H9 (cell line): ENCODE measurements at places on chromosomes 3 and 15. TPM values are rescaled to one million over a fixed set of nuclear protein-coding genes. Genes with fewer than 3 reads are reported as not detected.

The CPB1 gene
- total RNA-seq = not detected in 2 replicates

The SNAP23 gene
- total RNA-seq = 55.2 and 63.2 TPM in 2 replicates

The PPARG gene
- total RNA-seq = 0.42 TPM in 1 of 2 replicates, not detected in the other

The NANOGP8 gene
- 88.4 and 91.5 TPM in 2 replicates for total RNA-seq

The PLA2G4D gene
- 0.33 TPM in 1 of 2 replicates, not detected in the other for total RNA-seq

The SI gene
- total RNA-seq = not detected in 2 replicates

The FSD2 gene
- not detected in 2 replicates for total RNA-seq

The HIGD2B gene
- total RNA-seq = not detected in 2 replicates

The GCNT3 gene
- total RNA-seq = not detected in 2 replicates

The SERPINI2 gene
- total RNA-seq = 0.22 TPM in 1 of 2 replicates, not detected in the other

The PLIN1 gene
- total RNA-seq = 0.09 TPM in 1 of 2 replicates, not detected in the other

The GABRG3 gene
- 0.15 and 0.24 TPM in 2 replicates for total RNA-seq

The RLBP1 gene
- total RNA-seq = not detected in 2 replicates

The EPHB1 gene
- 2.8 and 3.0 TPM in 2 replicates for total RNA-seq
